Erythroblast (primary cell): ENCODE measurements at places on chromosomes 2 and 18.
A peak's percentile ranks its signal among the peaks of the same experiment; 100 is the strongest.

- no peak for DNase-seq
Measured at GRCh38 chr2:1846046-1847015, 102.0 kb upstream of the PXDN start.

DNA sequence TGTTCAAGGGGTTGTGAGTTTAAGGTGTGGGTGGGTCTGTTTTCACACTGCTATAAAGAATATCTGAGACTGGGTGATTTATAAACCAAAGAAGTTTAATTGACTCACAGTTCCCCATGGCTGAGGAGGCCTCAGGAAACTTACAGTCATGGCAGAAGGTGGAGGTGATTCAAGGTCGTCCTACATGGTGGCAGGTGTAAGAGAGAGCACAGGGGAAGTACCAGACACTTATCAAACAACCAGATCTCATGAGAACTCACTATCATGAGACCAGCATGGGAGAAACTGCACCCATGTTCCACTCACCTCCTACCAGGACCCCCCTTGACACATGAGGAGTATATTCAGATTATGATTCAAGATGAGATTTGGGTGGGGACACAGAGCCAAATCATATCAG lies 38.0 kb downstream of the RHBDD1 start:
- DNase-seq = no peak

GRCh38 chr2:222319586-222320435 lies 21.0 kb upstream of the PAX3 start:
- peak; percentile 28 for DNase-seq

GRCh38 chr18:36899289-36899688 lies 70.4 kb downstream of the KIAA1328 start:
- DNase-seq = peak; percentile 83

GRCh38 chr2:43803113-43803512 lies 29.3 kb downstream of the DYNC2LI1 start:
- no peak for DNase-seq

GRCh38 chr2:175432793-175433192 lies 251.3 kb upstream of the ATP5MC3 start:
- no peak for DNase-seq

GRCh38 chr2:188966079-188966571 lies 8.0 kb upstream of the COL3A1 start:
- no peak for DNase-seq

GRCh38 chr2:70767079-70767698 lies 811 bp downstream of the ADD2 start:
- DNase-seq = peak; percentile 22

- DNase-seq = peak; percentile 12
Measured at GRCh38 chr2:102422910-102423309, at the start of gene IL18RAP. TSS of gene IL18RAP (plus strand) at chr2:102423160. CDS start at chr2:102423278, 118 bp downstream.

DNA sequence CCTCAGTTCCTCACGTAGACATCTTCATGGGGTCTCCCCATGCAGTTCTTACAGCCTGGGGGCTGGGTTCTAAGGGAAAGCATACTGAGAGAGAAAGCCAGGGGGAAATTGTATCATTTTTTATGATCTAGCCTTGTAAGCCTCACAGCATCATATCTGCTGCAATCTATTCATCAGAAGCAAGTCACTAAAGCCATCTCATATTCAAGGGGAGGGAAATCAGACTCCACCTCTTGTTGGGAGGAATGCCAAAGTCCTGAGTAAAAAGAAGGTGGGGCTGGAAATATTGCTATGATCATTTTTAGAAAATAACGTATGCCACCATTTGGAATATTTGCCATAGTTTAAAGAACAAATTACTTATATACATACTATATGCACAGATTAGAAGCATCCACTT lies 304.6 kb downstream of the TXNL1 start:
- no peak for DNase-seq

DNA sequence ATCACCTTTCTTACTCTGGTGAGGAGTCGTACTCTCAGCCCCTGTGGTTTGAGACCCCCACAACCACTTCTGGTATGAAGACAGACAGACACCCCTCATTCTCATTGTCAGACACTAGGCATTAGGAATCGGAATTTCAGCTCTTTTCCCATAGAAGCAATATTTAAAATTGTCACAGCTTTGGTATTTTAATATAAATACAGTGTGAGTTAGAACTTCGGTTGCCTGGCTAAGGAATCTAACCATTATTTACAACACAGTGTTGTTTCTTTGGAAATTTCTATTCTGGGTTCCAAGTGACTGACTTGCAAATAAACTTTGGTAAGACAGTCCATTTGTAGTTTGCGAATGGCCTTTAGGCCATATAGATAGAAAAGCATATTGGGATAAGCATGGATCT lies 318.1 kb downstream of the PARD3B start:
- DNase-seq = no peak

- DNase-seq = no peak
Measured at GRCh38 chr2:62489162-62489561, 16.8 kb downstream of the TMEM17 start.

DNA sequence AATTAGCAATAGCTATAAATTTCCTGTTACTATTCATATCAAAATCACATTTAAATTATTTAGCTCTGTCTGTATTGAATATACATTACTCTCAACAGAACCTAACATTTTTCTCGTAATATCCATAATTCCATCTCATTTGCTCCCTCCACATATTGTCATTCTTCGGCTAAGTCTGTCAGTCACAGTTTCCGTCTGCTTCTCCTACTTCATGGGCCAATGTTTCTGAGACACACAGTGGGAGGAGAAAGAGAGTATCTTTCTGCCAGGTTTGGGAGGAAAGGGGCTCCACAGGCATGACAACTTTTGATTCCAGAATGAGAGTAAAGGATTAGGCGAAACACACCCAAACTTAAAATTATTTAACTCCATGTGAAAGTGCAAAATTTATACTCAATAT lies 273.1 kb upstream of the SMIM21 start:
- no peak for DNase-seq

DNA sequence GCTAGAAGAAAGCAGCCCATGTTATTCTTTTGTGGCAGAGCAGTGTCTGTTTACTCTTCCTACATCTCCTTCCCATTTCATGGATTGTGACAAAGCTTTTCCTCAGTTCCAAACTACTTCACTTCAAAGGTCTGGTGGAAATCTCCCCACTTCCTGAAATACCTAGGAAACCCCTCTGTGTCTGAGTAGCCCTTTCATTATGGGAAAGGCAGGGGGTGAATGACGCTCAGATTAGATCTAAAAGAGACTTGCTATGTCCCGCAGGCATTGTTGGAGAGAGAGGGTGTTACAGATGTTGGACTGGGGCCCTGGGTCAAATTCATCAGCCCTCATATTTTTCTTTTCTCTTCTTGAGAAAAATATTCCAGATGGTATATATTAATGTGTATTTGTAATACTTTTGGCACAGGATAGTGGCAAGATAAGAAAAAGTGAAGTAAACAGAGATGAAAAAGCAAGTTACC lies 675.0 kb downstream of the IRS1 start:
- DNase-seq = no peak

- no peak for DNase-seq
Measured at GRCh38 chr2:66101206-66101605, 333.7 kb upstream of the MEIS1 start.

DNA sequence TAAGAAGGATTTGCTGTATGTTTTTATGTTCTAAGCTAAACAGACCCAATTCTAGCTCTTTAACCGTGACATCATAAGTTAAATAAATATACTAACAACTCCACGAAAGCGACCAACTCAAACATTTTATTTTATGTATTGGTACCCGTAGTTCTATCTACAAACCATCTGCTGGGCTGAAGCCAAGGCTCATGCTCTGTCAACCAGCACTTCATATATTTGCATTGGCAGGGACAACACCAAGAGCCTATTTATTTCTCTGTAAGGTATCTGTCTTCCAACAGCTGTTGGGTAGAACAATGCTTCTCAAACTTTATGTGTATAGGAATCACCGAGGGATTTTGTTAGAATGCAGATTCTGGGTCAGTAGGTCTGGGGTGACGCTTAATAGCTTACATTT lies 64.5 kb downstream of the PID1 start:
- DNase-seq = no peak

DNA sequence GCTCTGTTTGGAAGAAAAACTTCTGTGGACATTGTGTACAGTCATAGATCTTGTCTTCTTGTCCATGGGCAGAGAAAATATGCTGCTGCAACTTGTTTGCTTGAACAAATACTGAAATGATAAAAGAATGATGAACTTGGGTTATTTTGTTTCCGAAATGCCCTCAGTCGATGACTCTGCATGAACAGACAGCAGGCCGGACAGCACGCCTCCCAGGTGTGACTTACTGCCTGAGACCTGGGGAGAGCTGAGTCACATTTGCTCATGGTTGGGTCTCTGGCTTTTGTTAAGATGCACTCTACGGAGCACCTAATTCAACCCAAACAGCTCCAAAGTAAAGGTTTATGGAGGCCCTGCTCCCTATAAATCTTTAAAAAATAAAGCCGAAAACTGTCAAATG lies 262.5 kb downstream of the ZNF521 start:
- DNase-seq = no peak

GRCh38 chr18:54023471-54023870 lies 201.0 kb downstream of the MBD2 start:
- no peak for DNase-seq

DNA sequence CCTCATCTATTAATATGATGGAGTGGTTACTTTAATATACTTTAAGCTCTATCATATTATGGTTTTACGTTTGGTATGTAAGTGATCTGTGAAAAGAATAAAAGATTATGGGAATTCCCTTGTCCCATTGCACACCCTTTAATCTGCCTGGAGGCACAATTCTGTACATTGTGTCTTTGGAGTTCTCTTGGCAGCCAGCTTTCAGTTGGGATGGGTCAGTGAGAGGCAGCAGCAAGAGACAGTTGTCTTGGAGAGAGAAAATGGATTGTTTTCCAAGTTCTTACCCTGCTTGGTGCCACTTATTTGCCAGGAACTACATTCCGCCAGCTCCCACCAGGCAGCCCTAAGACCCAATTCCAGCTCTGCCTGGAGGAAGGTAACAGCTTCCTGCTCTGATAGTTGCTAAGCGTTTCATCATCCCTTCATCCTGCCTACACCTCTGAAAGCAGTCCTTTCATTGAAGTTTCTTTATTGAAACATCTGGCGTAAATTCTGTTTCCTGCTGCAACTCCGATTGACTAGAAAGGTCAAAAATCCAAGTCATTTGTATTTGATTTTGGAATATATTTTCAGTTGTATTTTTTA lies 365.2 kb downstream of the AKAIN1 start:
- no peak for DNase-seq

DNA sequence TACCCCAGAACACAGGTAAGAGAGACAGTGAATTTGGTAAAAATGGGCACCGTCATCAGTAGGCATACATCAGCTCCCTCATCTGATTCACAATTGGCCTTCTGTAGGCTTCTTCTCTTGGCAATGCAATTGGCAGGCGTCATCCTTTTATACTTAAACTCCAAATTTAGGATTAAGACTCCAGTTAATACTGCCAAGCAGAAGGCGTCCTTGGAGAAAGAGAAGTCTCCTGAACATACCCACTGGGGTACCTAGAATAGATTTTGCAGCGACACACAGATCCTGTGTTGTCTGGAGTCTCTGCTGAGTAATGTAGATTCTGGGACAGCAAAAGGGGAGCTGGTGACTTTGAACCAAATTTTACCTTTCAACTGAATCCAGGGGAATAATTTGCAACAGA lies 592 bp upstream of the METAP1D start:
- no peak for DNase-seq

GRCh38 chr2:211159972-211160371 lies 603.6 kb downstream of the CPS1 start:
- no peak for DNase-seq

GRCh38 chr18:11991021-11991795 lies 9.9 kb downstream of the IMPA2 start:
- DNase-seq = no peak

DNA sequence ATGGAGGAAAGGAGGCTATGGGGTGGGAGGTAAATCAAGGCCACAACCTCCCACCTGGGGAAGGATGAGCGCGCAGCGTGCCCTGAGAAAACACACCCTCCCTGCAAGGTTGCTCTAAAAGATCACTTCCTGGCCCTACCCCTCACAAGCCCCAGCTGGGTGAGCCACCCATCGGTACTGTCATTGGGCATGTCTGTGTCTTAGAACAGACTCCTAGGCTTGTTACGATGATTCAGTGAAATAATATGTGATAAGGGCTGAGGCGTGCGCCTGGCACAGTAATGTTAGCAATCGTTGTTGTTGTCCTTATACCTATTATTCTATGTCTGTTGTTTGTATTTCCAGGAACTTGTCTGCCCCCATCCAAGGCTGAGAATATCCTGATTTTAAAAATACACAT lies 175.1 kb downstream of the ZFP36L2 start:
- DNase-seq = peak; percentile 37

- no peak for DNase-seq
Measured at GRCh38 chr2:235098269-235098668, 146.5 kb downstream of the SH3BP4 start.
